ENCODE measurements at places on chromosomes 2 and 18. TPM values are rescaled to one million over a fixed set of nuclear protein-coding genes. Genes with fewer than 3 reads are reported as not detected.

GRCh38 chr18:49904871-49905555, 91.7 kb upstream of the ACAA2 start:
- DNase-seq: no peak
- no peak overlapping the region for H3K4me3 ChIP-seq
- no peaks in the 10 kb centered on the region for H3K36me3 ChIP-seq
- no peak overlapping the region for H3K27ac ChIP-seq
- H3K4me1 ChIP-seq: no peaks in the 10 kb centered on the region
- no peaks in the 10 kb centered on the region for H3K27me3 ChIP-seq

DNA sequence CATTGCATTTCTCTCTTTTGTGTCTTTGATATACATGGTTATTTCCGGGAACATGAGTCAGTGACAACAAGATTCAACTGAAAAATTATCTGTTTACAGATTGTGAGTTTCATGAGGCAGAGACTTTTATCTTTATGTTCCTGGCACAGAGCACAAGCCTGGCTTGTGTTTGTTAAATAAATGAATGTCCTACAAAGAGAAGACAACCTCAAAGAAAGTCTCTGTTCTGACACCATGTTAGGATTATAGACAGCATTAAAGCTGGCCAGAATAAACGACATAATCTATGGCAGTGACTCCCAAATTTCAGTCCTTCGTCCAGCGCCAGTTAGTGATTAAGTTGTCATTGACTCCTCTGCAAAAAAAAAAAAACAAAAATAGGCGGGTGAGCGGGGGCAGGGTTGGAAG, 97.4 kb upstream of the DNAJC10 start:
- H3K27ac ChIP-seq: no peak overlapping the region
- DNase-seq: no peak
- H3K4me1 ChIP-seq: no peaks in the 10 kb centered on the region

The CHST9 gene
- not detected for total RNA-seq

The SCN7A gene
- total RNA-seq: not detected

- no peak overlapping the region for H3K4me3 ChIP-seq
- H3K4me1 ChIP-seq: no peaks in the 10 kb centered on the region
- no peaks in the 10 kb centered on the region for H3K36me3 ChIP-seq
- no peak overlapping the region for H3K27ac ChIP-seq
- no peak for DNase-seq
- no peaks in the 10 kb centered on the region for H3K27me3 ChIP-seq
These were observed 43.1 kb downstream of the CTIF start for GRCh38 chr18:48581941-48582340.

DNA sequence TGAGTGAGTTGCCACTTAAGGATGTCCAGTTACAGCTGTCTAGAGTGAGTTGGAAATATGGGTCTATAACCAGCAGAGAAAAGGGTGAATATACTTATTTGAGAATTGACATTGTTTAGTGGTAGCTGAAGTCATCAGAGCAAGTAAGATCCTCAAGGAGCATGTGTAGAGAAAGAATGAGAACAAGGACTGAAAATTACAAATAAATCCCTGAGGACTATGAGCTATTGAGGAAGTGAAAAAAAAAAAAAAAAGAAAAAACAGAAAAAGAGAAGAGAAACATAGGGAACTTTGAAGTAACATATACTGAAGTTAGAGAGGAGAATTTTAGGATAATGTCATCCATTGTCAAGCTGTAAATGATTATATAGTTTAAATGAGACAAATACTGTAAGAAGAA, 134.0 kb upstream of the CCDC68 start:
- no peak overlapping the region for H3K4me3 ChIP-seq
- H3K27ac ChIP-seq: no peak overlapping the region
- H3K27me3 ChIP-seq: peaks cover 2% of the 10 kb centered on the region
- H3K36me3 ChIP-seq: no peaks in the 10 kb centered on the region
- no peak for DNase-seq
- no peaks in the 10 kb centered on the region for H3K4me1 ChIP-seq

DNA sequence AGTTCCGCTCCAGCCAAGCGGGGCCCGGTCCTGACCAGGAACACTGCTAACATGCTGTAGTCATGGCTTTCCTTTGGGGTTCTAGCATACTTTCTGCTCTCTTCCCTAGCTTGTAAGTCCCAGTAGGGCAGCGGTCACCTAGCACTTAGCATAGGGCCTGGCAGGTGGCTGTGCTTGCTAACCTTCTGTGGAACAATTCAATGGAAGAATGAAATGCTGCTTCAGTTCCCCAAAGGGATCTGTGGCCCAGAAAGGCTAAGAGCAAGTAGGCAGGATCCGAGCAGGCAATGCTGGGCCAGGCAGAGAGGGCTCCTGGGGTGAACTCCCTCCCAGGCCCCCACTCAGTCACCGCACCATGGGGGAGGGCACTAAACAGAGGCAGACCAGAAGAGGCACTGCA, 266.8 kb downstream of the CELF4 start:
- no peak for DNase-seq
- no peaks in the 10 kb centered on the region for H3K36me3 ChIP-seq
- H3K4me3 ChIP-seq: no peak overlapping the region
- H3K27ac ChIP-seq: no peak overlapping the region

The HOXD8 gene
- total RNA-seq: not detected

The SKOR2 gene
- total RNA-seq: not detected

The AOX1 gene
- 0.54 TPM for total RNA-seq

DNA sequence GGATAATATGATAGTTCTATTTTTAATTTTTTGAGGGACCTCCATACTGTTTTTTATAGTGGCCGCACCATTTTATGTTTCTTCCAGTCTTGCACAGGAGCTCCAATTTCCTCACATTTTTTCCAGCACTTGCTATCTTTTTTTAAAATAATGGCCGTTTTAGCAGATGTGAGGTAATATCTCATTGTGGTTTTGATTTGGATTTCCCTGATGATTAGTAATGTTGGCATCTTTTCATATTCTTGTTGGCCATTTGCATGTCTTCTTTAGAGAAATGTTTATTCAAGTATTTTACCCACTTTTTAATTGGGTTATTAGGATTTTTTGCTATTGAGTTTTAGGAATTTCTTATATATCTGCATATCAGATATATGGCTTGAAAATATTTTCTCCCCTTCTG, 29.9 kb upstream of the NAPG start:
- peaks cover 14% of the 10 kb centered on the region for H3K4me1 ChIP-seq
- no peak overlapping the region for H3K27ac ChIP-seq
- no peak overlapping the region for H3K4me3 ChIP-seq
- H3K27me3 ChIP-seq: no peaks in the 10 kb centered on the region
- DNase-seq: no peak

DNA sequence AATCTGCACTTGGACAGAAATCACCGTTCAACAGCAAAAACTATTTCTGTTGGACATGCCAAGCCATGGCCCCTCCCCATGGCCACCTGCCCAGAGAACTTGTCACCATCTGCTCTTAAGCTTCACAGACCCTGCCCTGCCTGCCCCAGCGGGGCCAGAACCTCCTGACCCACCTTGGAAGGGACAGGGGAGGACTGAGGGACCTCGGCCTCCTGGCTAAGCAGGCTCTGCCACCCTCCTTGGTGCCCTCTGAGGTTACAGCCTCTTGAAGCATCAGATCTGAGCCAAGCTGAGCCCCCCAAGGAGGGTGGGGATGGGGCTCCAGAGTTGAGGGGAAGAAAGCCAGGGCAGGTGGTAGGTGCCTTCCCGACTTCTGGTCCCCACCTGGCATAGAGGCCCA, 6.5 kb downstream of the TEX261 start:
- no peak overlapping the region for H3K27ac ChIP-seq
- H3K36me3 ChIP-seq: peaks cover 42% of the 10 kb centered on the region
- H3K27me3 ChIP-seq: no peaks in the 10 kb centered on the region
- H3K4me3 ChIP-seq: no peak overlapping the region

The CD28 gene
- 94.2 TPM for total RNA-seq

The FABP1 gene
- total RNA-seq: not detected

- no peak overlapping the region for H3K4me3 ChIP-seq
- no peak for DNase-seq
- H3K27ac ChIP-seq: no peak overlapping the region
- H3K4me1 ChIP-seq: no peaks in the 10 kb centered on the region
- no peaks in the 10 kb centered on the region for H3K27me3 ChIP-seq
These were observed 255.9 kb upstream of the ERBB4 start for GRCh38 chr2:212794471-212794870.

The GPR35 gene
- total RNA-seq: 14.4 TPM

DNA sequence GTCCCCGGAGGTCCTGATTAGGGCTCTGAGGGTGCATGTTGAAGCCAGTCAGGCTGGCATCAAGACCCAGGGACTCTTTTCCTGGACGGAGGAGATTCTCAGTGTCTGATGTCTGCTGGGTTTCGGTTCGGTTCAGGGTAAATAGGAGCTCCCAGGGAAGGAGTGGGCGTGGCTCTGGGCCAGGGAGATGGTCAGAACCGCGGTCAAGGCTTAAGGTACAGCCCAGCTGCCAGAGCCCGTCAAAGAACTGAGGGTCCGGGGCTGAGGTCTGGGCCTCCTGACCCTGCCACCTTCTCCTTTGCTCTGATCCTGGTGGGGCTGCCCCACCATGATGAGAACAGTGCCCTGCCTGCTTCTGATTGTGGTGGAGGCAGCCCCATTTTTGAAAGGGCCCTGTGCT, 39.8 kb downstream of the LPIN1 start:
- no peak overlapping the region for H3K4me3 ChIP-seq
- peaks cover 49% of the 10 kb centered on the region for H3K36me3 ChIP-seq
- DNase-seq: no peak
- no peaks in the 10 kb centered on the region for H3K4me1 ChIP-seq

DNA sequence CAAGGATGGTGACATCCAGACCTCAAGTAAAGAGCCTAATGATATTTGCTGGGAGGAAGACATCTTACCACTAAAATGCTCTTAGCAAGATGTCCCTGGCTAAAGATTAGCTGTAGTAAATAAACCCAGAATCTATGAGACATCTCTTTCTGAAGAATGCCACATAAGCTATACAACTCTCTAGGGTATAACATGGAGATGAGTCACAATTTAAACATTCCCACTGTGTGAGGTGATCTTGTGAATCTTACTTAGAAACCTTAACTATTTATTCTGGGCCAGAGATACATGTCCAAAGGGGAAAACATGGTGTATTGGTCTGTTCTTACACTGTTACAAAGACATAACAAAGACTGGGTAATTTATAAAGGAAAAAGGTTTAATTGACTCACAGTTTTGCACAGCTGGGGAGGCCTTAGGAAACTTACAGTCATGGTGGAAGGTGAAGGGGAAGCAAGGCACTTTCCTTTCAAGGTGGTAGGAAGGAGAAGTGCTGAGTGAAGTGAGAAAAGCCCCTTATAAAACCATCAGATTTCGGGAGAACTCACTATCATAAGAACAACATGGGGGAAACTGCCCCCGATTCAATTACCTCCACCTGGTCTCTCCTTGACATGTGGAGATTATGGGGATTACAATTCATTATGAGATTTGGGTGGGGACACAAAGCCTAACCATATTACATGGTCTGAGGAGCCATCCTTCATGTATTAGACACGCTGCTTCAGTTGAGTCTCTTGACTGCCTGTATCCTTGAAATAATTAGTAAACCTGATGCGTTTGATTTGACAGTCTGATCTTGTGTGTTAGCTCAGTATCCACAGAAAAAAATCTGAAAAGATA, 17.1 kb downstream of the KRCC1 start:
- no peaks in the 10 kb centered on the region for H3K27me3 ChIP-seq
- no peak for DNase-seq
- peaks cover 37% of the 10 kb centered on the region for H3K36me3 ChIP-seq
- peaks cover 42% of the 10 kb centered on the region for H3K4me1 ChIP-seq
- no peak overlapping the region for H3K4me3 ChIP-seq

- no peaks in the 10 kb centered on the region for H3K4me1 ChIP-seq
- no peak for DNase-seq
- peaks cover 2% of the 10 kb centered on the region for H3K36me3 ChIP-seq
These were observed 81.0 kb downstream of the EDAR start for GRCh38 chr2:108907822-108908712.

The MGAT4A gene
- total RNA-seq: 57.6 TPM

DNA sequence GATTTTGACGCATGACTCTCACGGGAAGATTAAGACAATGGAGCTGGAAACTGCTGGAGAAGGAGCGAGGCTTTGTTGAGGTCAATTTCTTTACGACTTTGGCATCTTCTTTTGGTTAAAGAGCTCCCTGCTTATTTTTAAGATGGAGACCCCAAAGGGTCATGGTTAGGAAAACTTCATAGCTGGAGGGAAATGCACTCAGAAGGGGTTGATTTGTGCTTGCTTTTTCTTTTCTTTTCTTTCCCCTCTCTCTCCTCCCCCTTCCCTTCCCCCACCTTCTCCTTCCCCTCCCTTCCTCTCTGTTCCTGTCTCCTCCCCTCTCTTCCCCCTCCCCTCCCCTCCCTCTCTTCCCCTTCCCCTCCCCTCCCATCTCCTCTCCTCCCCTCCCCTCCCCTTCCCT, 79.0 kb downstream of the TNP1 start:
- no peak for DNase-seq
- H3K4me3 ChIP-seq: no peak overlapping the region
- no peaks in the 10 kb centered on the region for H3K27me3 ChIP-seq
- H3K27ac ChIP-seq: no peak overlapping the region
- H3K4me1 ChIP-seq: no peaks in the 10 kb centered on the region
- no peaks in the 10 kb centered on the region for H3K36me3 ChIP-seq

DNA sequence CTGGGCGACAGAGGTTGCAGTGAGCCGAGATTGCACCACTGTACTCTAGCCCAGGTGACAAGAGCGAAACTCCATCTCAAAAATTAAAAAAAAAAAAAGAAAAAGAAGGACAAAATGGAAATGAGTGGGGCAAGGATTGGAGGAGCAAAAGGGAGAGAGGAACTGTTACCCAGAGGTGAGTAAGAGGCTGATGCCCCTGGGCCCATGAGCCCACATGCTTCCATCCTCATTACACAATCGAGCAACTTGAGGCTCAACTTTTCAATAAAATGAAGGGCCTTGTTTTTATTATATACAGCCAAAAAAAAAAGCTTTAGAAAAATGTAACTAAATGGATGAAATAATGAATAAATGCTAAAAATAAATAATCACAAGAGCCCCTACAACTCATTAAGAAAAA, 91.7 kb upstream of the YWHAQ start:
- H3K4me3 ChIP-seq: no peak overlapping the region
- no peak overlapping the region for H3K27ac ChIP-seq
- no peak for DNase-seq
- no peaks in the 10 kb centered on the region for H3K27me3 ChIP-seq
- no peaks in the 10 kb centered on the region for H3K36me3 ChIP-seq
- no peaks in the 10 kb centered on the region for H3K4me1 ChIP-seq

The SP3 gene
- total RNA-seq: 80.5 TPM

DNA sequence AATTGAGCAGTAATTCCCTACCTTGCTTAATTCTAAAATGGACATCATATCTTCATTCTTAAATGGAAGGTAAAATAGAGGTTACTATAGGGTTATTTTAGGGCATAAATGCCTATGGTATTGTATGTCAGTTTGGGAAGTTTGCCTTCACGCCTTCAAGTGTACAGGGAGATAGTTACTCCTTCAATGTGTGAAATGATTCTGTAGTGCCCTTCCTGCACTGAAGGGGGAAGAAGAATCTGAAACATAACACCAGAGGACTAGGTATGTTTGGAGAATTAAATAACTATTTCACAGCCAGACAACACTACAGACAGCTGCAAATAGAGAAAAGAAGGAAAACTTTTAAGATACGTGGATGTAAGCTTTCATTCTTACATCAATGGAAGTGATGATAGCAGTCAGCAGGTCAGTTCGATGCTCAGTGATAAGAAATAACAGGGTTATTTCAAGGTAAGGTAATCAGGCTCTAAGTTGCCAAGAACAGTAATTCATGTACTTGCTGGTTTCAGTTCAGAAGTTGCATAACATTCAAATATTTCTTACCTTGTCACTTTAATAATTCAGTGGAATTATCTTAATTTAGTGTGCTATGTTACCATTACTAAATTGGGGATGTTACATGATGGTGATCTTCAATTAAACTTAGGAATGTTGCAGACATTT, 4.0 kb downstream of the PKP4 start:
- DNase-seq: no peak
- H3K27ac ChIP-seq: no peak overlapping the region
- H3K4me1 ChIP-seq: peaks cover 25% of the 10 kb centered on the region
- H3K4me3 ChIP-seq: no peak overlapping the region

GRCh38 chr2:96683307-96683706, 40.7 kb downstream of the FER1L5 start:
- no peaks in the 10 kb centered on the region for H3K36me3 ChIP-seq
- no peak overlapping the region for H3K4me3 ChIP-seq
- DNase-seq: no peak

Data from activated CD8-positive, alpha-beta T cell treated with anti-CD3 and anti-CD28 coated beads for 36 hours (primary cell).